ENCODE measurements at places on chromosomes 4 and X. TPM values are rescaled to one million over a fixed set of nuclear protein-coding genes. Genes with fewer than 3 reads are reported as not detected.

DNA sequence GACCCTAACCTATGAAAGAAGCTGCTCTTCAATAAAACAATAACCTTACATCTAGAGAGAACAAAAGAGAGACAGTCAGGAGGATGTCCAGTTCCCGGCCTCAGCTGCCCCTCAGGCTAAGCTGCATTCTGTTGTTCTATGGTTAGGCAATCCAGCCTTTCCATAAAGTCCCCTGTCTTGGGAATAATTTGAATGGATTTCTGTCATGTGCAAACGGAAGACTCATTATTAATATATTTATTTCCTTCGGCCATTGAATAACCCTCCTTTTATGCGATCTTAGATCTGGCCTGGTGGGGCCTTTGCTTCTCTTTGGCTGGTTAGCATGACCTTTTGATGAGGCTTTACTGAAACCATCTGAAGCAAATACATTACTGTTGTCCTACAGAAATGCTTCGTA lies 80.1 kb downstream of the ANKRD50 start:
- H3K27me3 ChIP-seq: no peaks in the 10 kb centered on the region
- H3K4me3 ChIP-seq: no peak overlapping the region
- H3K4me1 ChIP-seq: peaks cover 11% of the 10 kb centered on the region
- no peak for DNase-seq

GRCh38 chr4:77127215-77127614 lies 29.8 kb upstream of the CCNG2 start:
- no peak overlapping the region for H3K27ac ChIP-seq
- H3K36me3 ChIP-seq: no peaks in the 10 kb centered on the region

- no peaks in the 10 kb centered on the region for H3K27me3 ChIP-seq
- H3K27ac ChIP-seq: no peak overlapping the region
- no peaks in the 10 kb centered on the region for H3K36me3 ChIP-seq
- no peak for DNase-seq
- H3K4me3 ChIP-seq: no peak overlapping the region
- no peaks in the 10 kb centered on the region for H3K4me1 ChIP-seq
Measured at GRCh38 chr4:42460043-42460442, 62.8 kb downstream of the SHISA3 start.

- DNase-seq: no peak
- H3K4me1 ChIP-seq: no peaks in the 10 kb centered on the region
- no peak overlapping the region for H3K27ac ChIP-seq
- H3K36me3 ChIP-seq: no peaks in the 10 kb centered on the region
- no peaks in the 10 kb centered on the region for H3K27me3 ChIP-seq
- H3K4me3 ChIP-seq: no peak overlapping the region
Measured at GRCh38 chr4:70712604-70713452, 8.9 kb upstream of the RUFY3 start.

EDA2R gene
- 2.1 TPM for total RNA-seq

DNA sequence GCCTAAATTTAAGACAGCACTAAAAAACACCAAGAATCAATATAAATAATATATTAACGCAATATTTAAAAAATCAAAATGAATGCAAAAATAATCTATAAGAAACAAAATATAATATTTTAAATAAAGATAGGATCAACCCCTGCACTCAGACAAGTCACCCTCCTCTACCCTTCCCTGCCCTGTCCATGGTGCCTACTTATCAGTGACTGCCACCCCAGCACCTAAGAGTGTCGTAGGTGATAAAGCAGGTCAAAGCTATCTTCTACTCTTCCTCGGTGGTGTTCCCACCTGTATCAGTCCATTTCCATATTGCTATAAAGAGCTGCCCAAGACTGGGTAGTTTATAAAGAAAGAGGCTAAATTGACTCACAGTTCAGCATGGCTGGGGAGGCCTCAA lies 251.9 kb downstream of the STIM2 start:
- H3K27ac ChIP-seq: no peak overlapping the region
- no peaks in the 10 kb centered on the region for H3K27me3 ChIP-seq
- H3K4me3 ChIP-seq: no peak overlapping the region
- H3K36me3 ChIP-seq: no peaks in the 10 kb centered on the region

MAGEA2 gene
- total RNA-seq: not detected

DNA sequence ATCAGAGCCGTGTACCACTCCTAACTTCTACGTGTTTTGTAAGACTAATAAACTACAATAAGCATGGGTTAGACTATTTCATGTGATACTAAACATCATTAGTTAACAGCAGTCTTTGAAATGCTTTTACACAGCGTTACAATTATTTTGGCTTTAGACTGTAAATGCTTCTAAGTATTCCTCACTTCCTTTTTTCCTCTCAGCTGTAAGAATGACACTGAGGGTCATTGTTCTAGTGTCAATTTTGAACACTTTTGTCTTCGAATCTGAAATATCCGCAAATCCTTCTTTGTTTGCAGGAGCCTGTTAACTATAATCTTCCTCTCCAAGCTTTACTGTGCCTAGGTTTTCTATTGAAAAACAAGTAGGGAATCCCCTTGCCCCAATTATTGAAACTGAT lies 1.5 kb downstream of the ABCE1 start:
- peak overlapping the region; percentile 75 for H3K4me3 ChIP-seq
- no peaks in the 10 kb centered on the region for H3K27me3 ChIP-seq
- peaks cover 6% of the 10 kb centered on the region for H3K4me1 ChIP-seq
- DNase-seq: no peak
- H3K36me3 ChIP-seq: peaks cover 37% of the 10 kb centered on the region

DNA sequence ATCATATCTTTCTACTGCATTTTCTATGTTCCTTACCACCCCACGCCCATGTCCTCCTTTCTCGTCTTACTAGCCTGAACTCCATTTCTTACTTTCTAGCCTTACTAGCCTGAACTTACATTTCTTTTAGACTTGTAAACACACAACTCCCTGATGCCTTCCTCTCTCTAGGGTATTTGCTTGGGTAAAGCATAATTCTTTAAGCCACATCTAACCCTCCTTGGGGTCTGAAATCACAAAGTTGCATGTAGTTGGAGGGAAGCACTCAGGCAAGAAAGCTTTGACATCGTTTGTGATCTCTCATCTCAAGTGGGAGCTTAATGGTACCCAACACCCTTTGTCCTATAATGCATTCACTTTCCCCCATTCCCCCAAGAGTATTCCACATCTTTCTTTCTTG lies 124.4 kb downstream of the SPOCK3 start:
- no peak for DNase-seq
- H3K4me3 ChIP-seq: no peak overlapping the region
- H3K4me1 ChIP-seq: no peaks in the 10 kb centered on the region
- H3K27me3 ChIP-seq: no peaks in the 10 kb centered on the region
- H3K27ac ChIP-seq: no peak overlapping the region
- no peaks in the 10 kb centered on the region for H3K36me3 ChIP-seq

SORCS2 gene
- 0.05 TPM for total RNA-seq

NSUN7 gene
- total RNA-seq: not detected

GRCh38 chrX:72026341-72027023 lies 105.2 kb downstream of the RTL5 start:
- peaks cover 24% of the 10 kb centered on the region for H3K4me1 ChIP-seq
- DNase-seq: no peak
- no peaks in the 10 kb centered on the region for H3K27me3 ChIP-seq

ATP1B4 gene
- not detected for total RNA-seq

NIPAL1 gene
- total RNA-seq: 0.91 TPM

DNA sequence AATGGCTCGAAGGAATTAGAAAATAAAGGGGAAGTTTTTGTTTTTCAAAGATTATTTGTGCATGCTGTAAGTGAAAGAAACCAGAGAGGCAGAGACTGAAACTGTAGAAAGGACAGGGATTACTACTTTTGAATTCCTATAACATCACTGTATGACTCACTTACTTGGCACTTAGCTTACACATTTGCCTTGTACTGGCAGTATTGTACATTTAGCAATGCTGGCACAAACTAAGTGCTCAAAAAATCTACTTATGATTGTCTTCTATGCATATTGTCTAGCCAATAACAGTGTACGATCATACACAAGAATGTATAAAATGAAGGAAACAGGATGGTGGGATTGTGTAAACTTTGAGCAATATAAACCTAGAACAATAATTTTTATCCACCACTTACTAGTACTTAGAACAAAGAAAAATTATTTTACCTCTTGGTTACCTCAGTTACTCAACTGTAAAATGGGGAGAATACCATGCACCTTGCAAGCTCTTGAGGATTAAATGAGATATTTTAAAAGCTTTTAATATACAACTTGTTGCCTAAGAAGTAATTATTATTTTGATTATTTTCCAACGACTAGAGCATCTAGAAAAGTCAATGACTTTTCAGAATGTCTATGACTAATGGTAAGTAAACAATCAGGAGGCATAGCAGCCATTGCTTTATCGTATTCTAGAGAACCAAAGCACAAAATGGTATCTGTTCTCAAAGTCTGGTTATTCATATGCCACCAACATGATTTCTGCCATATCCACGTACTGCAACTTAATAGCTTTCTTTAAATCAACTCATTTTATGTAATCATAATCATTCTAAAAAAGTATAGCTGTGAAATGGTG lies 4.7 kb downstream of the FAM120C start:
- peak overlapping the region; percentile 78 for H3K27ac ChIP-seq
- no peaks in the 10 kb centered on the region for H3K27me3 ChIP-seq
- no peak overlapping the region for H3K4me3 ChIP-seq
- H3K4me1 ChIP-seq: peaks cover 37% of the 10 kb centered on the region
- peak; percentile 54 for DNase-seq
- peaks cover 13% of the 10 kb centered on the region for H3K36me3 ChIP-seq

RHOXF2B gene
- total RNA-seq: not detected

GRCh38 chrX:15567886-15568616 lies 32.7 kb downstream of the ACE2 start:
- no peaks in the 10 kb centered on the region for H3K27me3 ChIP-seq
- H3K4me3 ChIP-seq: no peak overlapping the region
- H3K36me3 ChIP-seq: no peaks in the 10 kb centered on the region
- DNase-seq: no peak

GRCh38 chrX:12239356-12240082 lies 101.2 kb downstream of the FRMPD4 start:
- no peak for DNase-seq
- H3K27ac ChIP-seq: no peak overlapping the region
- no peak overlapping the region for H3K4me3 ChIP-seq
- no peaks in the 10 kb centered on the region for H3K27me3 ChIP-seq
- H3K36me3 ChIP-seq: no peaks in the 10 kb centered on the region

Data from SJSA1 (cell line).